ENCODE measurements at places on chromosomes 1 and 21.

GRCh38 chr1:26833432-26834405 is 7.2 kb downstream of the ZDHHC18 start:
- DNase-seq, result no peak

DNA sequence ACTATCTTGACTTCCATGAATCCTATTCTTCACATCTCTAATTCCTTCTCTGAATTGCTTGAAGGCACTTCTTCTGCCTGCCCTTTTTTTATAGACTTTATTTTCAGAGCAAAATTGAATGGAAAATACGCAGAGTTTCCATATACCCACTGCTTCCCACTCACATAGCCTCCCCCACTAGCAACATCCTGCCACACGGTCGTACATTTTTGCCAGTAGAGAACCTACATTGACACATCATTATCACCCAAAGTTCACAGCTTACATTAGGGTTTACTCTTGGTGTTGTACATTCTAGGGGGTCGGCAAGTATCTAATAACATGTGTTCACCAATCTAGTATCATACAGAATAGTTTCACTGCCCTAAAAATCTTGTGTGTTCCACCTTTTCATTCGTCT is 12.3 kb downstream of the EEIG2 start:
- no peak for DNase-seq

GRCh38 chr21:32331444-32332305 is 33.0 kb downstream of the MRAP start:
- DNase-seq, result no peak

- DNase-seq, result no peak
Measured at GRCh38 chr1:7094509-7094908, 309.3 kb downstream of the CAMTA1 start.

DNA sequence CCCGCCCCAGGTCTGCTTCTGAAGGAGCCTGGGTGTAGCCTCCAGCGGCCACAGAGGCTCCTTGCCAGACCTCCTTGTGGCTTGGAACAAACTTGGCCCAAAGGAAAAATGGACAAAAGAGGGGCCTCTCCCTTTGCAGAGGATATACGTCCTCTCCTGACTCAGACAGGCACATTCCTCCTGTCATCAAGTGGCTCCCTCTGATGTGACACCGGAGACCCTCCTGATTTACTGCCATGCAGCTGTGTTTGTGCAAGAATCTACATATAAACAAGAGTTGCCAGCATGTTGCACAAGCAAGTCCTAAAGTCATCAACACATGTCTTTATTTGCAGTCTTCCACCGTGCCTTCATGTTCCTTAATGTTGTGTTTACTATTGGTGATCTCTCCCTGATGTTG is 54.1 kb upstream of the F3 start:
- no peak for DNase-seq

- no peak for DNase-seq
Measured at GRCh38 chr1:30001732-30002039, 721.7 kb downstream of the MATN1 start.

- DNase-seq, result peak; percentile 74
Measured at GRCh38 chr21:46634966-46635323, 529 bp upstream of the PRMT2 start.

- DNase-seq, result no peak
Measured at GRCh38 chr1:2614145-2614544, 18.7 kb downstream of the MMEL1 start.

DNA sequence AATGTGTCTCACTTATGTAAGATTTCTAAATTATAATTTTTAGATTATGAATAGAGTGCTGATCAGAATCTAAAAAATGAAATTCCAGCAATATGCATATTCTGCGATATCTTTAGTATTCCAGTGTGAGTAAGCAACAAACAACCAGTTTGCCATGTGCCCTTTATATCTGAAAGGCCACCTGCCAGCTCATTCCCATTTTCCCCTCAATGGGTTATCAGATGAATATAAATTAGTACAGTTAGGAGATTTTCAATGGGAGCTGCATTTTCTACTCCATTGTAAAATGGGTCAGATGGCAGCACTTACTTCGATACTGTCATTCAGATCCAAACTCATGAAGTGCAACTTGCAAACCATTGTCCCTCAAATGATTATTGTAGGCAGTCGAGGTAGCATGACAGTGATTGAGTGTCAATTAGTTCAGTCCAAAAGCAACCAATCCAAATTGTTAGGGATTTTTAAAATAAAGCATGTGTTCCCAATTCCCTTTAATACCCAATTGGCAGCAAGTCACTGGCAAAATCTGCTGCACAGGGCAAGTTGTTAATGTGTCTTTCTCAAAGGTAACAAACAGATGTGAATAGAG is 680.3 kb downstream of the LRRIQ3 start:
- no peak for DNase-seq

GRCh38 chr1:5494518-5494917 is 497.7 kb downstream of the NPHP4 start:
- DNase-seq, result no peak
